ENCODE measurements at places on chromosomes 16 and 17.

GRCh38 chr17:78174870-78175642 lies 6.7 kb downstream of the SYNGR2 start:
- no peak for DNase-seq

- peak; percentile 32 for DNase-seq
Observed at GRCh38 chr16:74742051-74742481, 32.6 kb downstream of the FA2H start.

- DNase-seq: peak; percentile 93
Observed at GRCh38 chr17:17151962-17152361, 54.2 kb downstream of the PLD6 start.

DNA sequence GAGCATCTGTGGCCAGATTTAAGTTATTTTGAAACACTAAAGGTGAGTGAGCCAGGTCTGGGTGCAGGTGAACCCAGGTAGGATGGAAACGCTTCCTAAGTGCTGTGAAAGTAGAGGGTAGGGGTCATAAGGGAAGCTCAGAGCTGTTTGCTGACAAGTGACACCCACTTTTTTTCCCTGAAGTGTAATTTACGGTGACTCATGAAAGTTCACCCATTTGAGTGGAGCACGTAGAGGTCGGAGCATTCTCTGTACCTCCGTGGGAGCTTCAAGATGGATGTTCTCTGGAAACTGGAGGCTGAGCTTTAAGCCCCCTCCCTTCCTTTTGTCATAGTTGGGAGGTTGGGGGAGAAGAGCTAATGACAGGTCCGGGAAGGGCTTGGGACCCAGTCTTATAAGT lies 44.3 kb downstream of the MPRIP start:
- DNase-seq: no peak

- no peak for DNase-seq
Observed at GRCh38 chr17:72813481-72813880, 279.0 kb downstream of the SLC39A11 start.

DNA sequence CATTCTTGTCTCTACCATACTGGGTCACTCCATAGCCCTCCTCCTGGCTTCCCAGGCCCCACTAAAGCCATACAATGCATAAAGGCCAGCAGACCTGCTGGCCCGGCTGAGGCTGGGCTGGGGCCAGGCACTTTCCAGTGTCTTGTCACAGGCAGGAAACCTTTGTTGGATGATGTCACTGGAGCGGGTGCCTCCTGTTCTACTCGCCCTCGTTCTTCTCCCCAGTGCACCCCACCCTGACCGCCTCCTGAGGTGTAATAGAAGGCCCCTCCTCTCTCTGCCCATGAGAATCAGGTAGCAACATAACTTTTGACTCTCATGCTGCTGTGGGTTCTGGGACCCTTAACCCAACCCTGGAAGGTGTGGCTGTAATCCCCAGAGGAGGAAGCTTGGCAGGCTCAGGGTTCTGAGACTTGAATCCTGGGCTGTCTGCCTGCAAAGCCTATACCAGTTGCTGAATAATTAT lies 54.2 kb upstream of the IL34 start:
- no peak for DNase-seq

- DNase-seq: no peak
Observed at GRCh38 chr17:68383120-68383442, 74.2 kb downstream of the WIPI1 start.

- DNase-seq: no peak
Observed at GRCh38 chr16:21592191-21592590, 7.2 kb upstream of the METTL9 start.

- DNase-seq: no peak
Observed at GRCh38 chr17:79862771-79863440, 23.7 kb upstream of the CBX4 start.

- peak; percentile 98 for DNase-seq
Observed at GRCh38 chr16:84532291-84532724, 27.8 kb upstream of the MEAK7 start.

- no peak for DNase-seq
Observed at GRCh38 chr17:7440113-7440833, 961 bp downstream of the FGF11 start.

- DNase-seq: peak; percentile 72
Observed at GRCh38 chr17:81365148-81365600, 30.1 kb upstream of the BAHCC1 start.
